HTR-8/SVneo (cell line): ENCODE measurements at places on chromosomes 11 and 22.

DNA sequence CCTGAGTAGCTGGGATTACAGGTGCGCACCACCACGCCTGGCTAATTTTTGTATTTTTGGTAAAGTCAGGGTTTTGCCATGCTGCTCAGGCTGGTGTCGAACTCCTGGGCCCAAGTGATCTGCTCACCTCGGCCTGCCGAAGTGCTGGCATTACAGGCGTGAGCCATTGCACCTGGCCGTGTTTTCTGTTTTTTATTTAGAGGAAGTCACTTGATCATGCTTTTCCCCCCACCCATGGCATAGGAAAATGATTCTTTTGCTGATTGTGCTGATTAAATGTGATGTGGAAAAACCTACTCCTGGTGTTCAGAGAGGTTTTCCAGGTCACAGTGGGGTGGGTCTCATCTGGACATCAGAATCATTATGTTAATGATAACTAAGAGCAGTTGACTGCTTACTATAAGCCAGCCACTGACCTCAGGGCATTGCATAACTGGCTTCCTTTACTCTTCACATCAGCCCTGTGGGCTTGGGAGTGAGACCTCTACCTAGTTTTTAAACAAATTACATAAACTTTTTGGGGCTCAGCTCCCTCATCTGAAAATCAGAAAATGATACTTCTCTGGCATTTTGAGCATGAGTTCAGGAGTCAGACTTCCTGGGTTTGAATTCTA lies 71.0 kb downstream of the PTPRJ start:
- DNase-seq = no peak

- no peak for DNase-seq
These were observed 8.8 kb downstream of the CLMP start for GRCh38 chr11:123186286-123186685.

GRCh38 chr11:34483106-34483874 lies 30.3 kb downstream of the ELF5 start:
- no peak for DNase-seq

- DNase-seq = no peak
These were observed 36.8 kb upstream of the JAM3 start for GRCh38 chr11:134032043-134032442.

DNA sequence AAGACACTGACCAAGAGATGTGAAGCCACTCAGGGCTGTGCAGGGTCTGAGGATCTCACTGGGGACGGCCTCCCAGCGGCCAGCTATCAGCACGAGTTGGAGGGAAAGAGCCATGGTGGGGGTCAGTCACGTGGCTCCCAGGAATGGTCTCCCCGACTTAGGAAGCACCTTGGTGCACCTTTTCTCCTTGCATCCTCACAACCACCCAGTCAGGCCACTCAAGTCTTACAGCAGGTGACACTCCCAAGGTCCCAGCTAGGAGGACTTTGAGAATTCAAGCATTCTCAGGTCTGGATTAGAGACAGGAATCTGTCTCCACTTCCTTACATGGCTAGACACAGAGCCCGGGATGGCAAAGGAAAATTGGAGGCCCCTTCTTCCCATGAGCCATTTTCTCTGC lies 2.7 kb downstream of the RNASEH2C start:
- DNase-seq = no peak

GRCh38 chr11:14327116-14327515 lies 31.9 kb downstream of the RRAS2 start:
- DNase-seq = no peak

GRCh38 chr11:96567176-96567575 lies 177.4 kb downstream of the JRKL start:
- DNase-seq = no peak

- DNase-seq = no peak
These were observed 3.1 kb downstream of the DYNC2H1 start for GRCh38 chr11:103112364-103112763.

DNA sequence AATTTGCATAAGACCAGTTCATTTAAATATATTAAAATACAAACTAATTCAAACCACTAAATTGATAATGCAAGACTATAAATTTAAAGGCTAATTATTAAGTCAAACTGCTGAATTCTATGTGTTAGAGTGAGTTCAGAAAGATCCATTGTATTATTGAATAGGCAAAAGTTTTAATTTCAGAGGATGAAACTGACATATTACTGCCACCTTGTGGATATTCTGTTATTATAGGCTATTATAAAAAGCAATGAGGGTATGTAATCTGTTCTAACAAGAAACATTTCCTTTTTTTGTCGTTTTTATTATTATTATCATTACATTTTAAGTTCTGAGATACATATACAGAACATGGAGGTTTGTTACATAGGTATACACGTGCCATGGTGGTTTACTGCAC lies 20.9 kb upstream of the NAALAD2 start:
- DNase-seq = no peak

- no peak for DNase-seq
These were observed 26.5 kb upstream of the TMA7B start for GRCh38 chr22:39933741-39934140.

- no peak for DNase-seq
These were observed 120.3 kb upstream of the ZC3H12C start for GRCh38 chr11:109972939-109973338.

GRCh38 chr11:65862941-65863888 lies 3.0 kb downstream of the MUS81 start:
- DNase-seq = no peak

GRCh38 chr11:44968510-44968909 lies 17.8 kb upstream of the TP53I11 start:
- DNase-seq = no peak

- DNase-seq = no peak
These were observed 53.8 kb downstream of the PKNOX2 start for GRCh38 chr11:125218336-125218735.

DNA sequence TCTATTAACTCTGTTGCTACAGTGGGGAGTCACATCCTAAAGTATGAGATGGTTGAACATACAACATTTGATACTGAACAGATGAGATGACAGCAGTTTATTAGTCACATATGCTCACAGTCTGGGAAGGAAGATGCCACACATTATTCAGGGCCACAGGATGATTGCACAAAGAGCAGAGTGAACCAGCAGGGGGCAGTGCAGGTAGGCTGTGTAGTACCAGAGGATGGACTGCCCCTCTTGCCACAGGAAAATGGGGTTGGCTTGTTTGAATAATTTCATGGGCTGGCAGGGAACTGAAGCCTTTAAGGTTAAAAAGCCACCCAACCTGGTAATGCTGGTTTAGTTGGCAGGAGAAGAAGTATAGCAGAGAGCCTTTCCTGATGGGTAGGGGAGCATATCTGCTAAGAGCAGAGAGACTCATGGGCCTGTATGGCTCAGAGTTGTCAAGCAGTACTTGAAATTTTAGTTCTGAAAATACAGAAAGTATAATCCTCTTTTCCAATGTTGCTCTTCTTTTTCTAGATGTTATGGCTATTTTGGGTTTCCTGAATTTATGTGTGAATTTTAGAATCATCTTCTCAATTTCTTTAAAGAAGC lies 180.4 kb upstream of the B3GAT1 start:
- DNase-seq = no peak

DNA sequence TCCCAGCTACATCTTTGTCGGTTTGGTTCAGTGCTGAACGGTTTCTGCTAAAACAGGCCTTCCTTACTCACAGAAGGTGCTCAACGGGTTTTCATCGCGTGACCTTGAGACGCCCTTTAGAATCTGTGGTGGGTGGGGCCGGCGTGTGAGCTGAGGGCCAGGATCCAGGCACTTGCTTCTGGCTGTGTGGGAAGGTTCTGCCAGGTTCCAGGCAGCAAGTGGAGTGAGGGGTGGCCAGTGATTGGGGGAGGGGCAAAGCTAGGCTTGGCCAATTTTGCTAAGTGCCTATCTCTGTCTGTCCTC lies 35.2 kb downstream of the KCNJ4 start:
- DNase-seq = no peak

- no peak for DNase-seq
These were observed 6.0 kb upstream of the DERL3 start for GRCh38 chr22:23844739-23845202.

DNA sequence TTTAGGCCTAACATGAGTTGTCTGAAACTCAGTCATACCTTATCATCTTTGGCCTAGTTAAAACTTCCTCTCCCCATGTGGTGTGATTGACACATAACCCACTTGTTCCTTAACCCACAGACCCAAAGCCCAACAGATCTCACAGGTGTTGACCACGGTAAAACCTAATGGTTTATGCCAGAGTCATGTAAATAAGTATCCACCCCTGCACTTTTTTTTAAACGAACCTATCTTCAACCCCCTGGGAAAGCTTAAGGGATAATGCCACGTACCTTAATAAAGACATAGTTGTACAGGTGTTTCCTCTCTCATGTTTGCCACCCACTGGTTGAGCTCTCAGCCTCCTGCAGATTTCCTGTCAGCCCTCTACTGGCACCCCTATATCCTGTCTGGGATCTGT lies 709.3 kb upstream of the CCDC179 start:
- no peak for DNase-seq

DNA sequence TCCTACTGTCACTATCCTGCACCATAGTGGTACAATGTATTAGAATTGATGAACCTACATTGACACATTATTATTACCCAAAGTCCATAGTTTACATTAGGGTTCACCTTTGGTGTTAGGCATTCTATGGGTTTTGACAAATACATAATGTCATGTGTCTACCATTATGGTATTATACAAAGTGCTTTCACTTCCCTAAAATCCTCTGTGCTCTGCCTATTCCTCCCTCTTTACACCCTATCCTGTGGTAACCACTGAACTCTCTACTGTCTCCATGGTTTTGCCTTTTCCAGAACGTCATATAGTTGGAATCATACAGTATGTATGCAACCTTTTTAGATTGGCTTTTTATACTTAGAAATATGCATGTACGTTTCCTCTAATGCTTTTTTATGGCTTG lies 51.5 kb downstream of the CCDC15 start:
- DNase-seq = no peak

DNA sequence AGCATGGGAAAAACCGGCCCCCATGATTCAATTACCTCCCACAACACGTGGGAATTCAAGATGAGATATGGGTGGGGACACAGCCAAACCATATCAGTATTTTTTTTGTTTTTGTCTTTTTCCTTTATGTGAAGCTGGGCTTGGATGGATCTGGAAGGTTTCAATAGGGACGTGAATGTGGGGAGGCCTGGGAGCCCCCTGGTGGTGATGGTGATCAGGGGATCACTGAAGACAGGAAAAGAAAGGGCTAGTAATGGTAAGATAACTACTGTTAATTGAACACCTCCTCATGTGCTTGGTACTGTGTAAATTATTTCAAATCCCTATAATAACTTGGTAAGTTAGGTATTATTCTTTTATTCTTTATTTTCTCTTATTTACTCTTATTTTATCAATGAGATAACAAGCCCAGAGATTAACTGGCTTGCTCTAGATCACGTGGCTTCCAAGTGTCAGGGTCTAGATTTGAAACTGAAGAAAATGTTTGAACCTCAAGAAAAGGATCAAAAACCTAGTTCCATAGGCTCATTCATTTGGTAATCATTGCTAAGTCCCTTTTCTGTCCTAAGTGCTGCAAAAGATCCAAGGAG lies 364.2 kb downstream of the TENM4 start:
- DNase-seq = no peak

GRCh38 chr22:40520562-40520961 lies 116.0 kb downstream of the MRTFA start:
- no peak for DNase-seq

DNA sequence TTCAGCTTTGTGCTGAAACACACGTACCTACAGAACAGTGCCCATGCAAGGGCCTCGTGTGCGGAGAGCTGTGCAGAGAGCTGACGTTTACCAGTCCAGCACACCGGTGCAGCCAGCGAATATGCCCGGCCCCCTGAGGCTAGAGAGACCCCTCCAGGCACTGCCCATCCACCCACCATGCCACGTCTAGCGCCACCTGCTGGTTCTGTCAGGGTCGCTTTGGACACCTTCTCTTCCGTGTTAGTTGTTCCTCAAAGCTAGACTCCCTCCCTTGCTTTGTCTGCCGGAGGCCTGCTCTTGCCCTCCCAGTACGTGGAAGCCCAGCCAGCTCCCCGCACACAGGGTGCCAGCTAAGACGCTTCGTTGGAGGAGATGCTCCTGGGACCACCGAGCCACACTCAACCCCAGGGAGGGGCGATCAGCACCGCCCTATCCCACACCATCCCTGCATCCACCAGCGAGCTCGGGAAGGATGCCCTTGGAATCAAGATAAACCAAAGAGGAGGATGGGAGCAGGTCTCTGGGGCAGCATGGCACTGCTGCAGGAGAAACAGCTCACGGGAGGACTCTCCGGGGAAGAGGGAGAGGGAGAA lies 43.4 kb downstream of the CPT1A start:
- DNase-seq = peak; percentile 52

- DNase-seq = no peak
These were observed 12.7 kb downstream of the BLID start for GRCh38 chr11:122103321-122103720.

- no peak for DNase-seq
These were observed 16.1 kb downstream of the CPT1A start for GRCh38 chr11:68825571-68825970.

DNA sequence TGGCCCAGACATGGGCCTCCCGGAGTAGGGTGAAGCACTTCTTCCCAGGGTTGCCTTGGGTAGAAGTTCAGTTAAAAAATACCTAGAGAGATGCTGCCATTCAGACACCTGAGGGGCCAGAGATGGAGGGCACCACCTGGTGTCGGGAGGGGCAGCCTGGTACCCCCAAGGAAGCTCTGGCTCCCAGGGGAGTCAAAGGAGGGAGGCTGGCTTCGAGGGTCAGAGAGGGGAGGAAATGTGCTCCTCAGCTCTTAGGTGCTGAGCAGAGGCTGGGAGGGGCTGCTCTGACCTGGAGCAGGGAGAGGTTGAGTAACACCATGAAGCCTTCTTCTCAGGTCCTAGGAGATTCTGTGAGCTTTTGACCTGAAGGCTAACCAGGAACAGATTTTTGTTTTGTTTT lies 1.1 kb downstream of the USP35 start:
- no peak for DNase-seq

GRCh38 chr11:93567401-93567895 lies 24.3 kb upstream of the SMCO4 start:
- no peak for DNase-seq

GRCh38 chr22:39997939-39998726 lies 3.4 kb downstream of the FAM83F start:
- DNase-seq = peak; percentile 56

DNA sequence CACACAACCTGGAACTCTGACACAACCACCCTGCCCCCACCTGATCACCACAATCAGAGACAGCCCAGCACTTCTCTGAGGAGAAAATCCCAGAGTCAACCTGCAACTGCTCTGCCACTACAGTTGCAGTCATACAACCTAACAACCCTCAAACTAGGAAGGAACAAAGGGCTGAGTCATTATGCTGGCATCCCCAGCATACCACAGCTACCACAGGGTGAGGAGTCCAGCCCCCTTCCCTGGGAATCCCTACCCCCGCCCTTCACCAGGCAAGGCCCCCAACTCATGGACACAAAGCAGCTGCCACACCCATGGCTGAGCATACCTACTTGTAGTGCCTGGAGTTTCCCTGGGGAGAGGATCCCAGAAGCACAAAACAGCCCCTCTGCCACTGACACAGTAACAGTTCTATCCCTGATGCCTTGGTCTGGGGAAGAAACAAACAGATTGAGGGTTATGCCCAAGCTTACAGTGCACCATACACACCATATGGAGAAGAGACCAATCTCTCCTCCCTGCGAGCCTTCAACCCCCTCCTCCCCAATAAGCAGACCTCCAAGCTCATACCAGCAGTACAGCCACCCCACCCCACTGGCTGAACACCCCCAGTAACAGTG lies 68.5 kb upstream of the C11orf58 start:
- peak; percentile 47 for DNase-seq

- no peak for DNase-seq
These were observed 5.0 kb downstream of the SNX15 start for GRCh38 chr11:65032216-65032615.

- DNase-seq = no peak
These were observed 44.9 kb downstream of the PACSIN2 start for GRCh38 chr22:42970029-42970428.

- DNase-seq = no peak
These were observed 237.6 kb upstream of the CCDC179 start for GRCh38 chr11:23097891-23098290.
